HTR-8/SVneo (cell line): ENCODE measurements at places on chromosomes 1 and 21.

GRCh38 chr1:7117399-7118281 lies 332.4 kb downstream of the CAMTA1 start:
- DNase-seq = peak; percentile 42

- DNase-seq = peak; percentile 22
These were observed 91.7 kb downstream of the CDC14A start for GRCh38 chr1:100443811-100444571.

- no peak for DNase-seq
These were observed 54.4 kb upstream of the CDC42BPA start for GRCh38 chr1:227372726-227373130.

- no peak for DNase-seq
These were observed 96.5 kb upstream of the WNT4 start for GRCh38 chr1:22239378-22239777.

DNA sequence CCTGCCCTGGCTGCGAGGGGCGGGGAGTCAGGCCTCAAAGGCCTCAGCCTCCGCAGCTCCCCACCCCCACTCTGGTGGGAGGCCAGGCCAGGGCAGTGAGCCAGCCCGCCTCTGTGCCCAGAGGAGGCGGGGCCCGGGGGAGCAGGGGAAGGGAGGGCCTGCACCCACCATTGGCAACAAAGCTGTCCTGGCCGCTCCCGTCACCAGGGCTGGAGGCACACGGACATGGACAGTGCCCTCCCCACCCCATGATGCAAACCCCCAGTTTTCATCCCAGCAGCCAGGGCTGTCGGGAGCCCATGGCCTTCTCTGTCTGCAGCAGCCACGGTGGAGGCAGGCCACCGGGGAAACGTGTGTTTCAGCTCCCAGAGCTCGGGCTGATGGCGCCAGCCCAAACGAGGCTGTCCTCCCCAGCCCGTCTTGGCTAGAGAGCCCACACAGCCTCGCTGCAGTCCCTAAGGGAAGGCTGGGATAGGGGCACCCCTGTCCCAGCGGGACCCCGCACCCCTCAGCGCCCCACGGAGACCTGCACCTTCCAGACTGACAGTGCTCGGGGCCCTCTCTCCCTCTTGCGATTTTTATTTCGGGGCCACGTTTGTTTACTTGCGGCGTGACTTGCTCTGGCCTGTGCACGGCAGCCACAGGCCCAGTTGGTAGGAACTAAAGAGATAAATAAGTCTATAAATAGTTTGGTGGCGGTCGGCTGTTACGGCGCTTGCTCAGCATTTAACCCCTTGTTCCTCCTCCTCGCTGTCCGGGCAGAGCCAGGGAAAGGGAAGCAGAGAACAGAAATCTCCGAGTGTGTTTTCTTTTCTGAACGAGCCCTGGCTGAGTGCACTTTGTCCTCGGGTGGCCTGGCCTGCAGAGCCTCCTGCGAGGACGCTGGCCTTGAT lies 101.8 kb downstream of the PRDM16 start:
- DNase-seq = no peak

- DNase-seq = no peak
These were observed 45.5 kb upstream of the CCDC27 start for GRCh38 chr1:3706651-3707297.

GRCh38 chr1:109895720-109896504 lies 14.7 kb upstream of the CSF1 start:
- peak; percentile 48 for DNase-seq

GRCh38 chr21:39336457-39337008 lies 12.4 kb downstream of the HMGN1 start:
- no peak for DNase-seq

DNA sequence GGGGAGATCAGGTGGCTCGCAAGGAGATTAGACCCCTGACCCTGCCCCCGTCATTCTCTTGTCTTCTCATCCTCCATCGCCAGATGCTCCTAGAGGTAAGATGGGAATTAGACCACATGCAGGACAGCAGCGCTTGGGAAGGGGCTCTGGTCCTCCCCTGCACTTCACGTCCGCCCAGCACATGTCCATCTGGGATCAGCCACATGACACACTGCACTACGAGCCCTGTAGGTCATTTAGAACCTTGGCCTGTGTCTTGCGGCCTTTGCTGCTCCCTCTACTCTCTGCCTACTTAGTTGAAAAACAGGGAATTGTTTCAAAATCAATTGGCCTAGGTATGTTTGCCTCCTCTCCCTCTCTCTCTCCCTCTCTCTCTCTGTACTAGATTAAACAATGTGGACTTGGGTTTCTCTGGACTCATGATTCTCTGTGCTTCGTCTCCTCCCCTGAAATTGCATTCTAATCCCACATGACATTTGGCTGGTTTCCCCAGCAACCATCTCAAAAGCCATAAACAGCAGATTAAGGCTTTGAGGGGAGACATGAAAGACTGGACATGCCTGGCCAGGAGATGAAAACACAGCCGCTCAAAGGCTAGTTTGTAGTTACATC lies 3.8 kb upstream of the NCMAP start:
- no peak for DNase-seq

- DNase-seq = peak; percentile 75
These were observed 21.8 kb downstream of the ATF3 start for GRCh38 chr1:212630158-212630900.

DNA sequence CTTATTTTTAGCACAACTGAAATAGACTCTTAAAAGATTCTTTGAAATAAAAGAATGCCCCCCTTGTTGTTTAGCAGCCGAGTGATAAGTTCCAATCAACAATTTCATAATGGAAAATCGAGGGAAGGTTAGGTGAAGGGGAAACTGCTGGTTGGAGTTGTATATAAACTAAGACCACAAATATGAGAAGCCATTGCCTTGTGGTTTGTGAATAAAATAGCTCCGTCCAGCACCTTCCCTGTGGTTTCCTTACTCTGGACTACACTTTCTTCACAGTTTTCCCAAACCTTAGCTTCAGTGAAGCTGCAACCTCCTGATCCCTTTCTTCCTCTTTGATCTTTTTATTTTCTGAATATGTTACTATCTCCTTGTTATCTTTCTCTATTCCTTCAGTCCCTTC lies 6.7 kb upstream of the RAB3GAP2 start:
- no peak for DNase-seq

GRCh38 chr1:110524311-110525248 lies 5.6 kb upstream of the KCNA10 start:
- DNase-seq = peak; percentile 49

GRCh38 chr21:45440736-45441350 lies 35.9 kb downstream of the COL18A1 start:
- DNase-seq = no peak

GRCh38 chr1:218967254-218967653 lies 206.4 kb upstream of the LYPLAL1 start:
- no peak for DNase-seq

DNA sequence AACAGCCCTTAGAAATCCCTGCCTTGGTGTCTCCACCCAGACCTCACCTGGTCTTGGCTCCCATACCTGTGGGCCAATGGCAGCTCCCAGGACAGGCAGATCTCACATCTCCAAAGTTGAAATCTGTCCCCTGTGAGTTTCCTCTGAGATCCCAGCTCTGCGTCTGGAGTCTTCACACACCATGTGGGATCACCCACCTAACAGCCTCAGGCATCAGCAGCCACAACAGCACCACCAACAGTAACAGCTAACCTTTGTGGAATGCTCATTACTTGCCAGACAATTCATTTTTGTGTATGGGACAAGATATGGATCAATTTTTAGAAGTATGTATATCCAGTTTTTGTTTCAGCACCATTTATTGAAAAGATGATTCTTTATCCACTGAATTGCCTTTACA lies 523.2 kb downstream of the MATN1 start:
- DNase-seq = no peak

- no peak for DNase-seq
These were observed 61.6 kb downstream of the NTPCR start for GRCh38 chr1:233012021-233012420.

DNA sequence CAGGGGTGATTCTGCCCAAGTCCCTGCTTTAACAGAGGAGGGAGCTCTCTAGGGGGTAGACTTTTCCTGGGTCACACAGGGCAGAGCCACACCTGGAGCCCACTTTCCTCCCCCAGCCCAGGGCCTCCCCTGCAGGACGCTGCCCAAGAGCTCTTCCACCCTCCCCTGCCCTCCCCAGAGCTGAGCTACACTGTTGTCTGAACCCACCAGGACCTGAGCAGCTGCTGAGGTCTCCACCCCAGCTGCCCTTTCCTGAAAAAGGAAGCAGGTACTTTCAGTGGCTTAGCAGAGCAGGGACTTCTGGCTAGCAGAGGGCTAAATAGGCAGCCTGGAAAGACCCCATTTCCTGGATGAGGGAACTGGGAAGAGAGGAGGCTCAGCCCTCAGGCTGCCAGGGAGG lies 169.3 kb upstream of the ETV3 start:
- DNase-seq = no peak

GRCh38 chr21:29194342-29194741 lies 63.9 kb downstream of the MAP3K7CL start:
- DNase-seq = no peak

DNA sequence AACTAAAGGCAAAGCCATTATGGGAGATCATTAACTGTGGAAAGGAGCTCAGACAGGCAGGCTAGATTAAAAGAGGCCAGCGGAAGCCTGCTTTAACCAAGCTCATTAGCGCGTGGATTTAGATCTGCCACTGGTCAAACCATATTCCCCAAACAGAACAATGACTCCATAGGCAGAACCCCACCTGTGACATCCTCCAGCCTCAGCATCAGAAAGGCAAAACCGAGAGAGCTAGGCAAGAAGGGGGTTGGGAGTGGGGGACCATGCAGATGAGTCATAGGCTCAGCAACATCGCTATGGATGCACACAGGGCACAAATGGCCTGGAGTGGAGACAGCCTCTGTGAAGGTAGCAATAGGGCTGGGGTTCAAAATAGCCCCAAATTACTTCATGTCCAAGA lies 20.6 kb downstream of the MKNK1 start:
- no peak for DNase-seq

- no peak for DNase-seq
These were observed 132.4 kb downstream of the DSCAM start for GRCh38 chr21:40714536-40714935.

DNA sequence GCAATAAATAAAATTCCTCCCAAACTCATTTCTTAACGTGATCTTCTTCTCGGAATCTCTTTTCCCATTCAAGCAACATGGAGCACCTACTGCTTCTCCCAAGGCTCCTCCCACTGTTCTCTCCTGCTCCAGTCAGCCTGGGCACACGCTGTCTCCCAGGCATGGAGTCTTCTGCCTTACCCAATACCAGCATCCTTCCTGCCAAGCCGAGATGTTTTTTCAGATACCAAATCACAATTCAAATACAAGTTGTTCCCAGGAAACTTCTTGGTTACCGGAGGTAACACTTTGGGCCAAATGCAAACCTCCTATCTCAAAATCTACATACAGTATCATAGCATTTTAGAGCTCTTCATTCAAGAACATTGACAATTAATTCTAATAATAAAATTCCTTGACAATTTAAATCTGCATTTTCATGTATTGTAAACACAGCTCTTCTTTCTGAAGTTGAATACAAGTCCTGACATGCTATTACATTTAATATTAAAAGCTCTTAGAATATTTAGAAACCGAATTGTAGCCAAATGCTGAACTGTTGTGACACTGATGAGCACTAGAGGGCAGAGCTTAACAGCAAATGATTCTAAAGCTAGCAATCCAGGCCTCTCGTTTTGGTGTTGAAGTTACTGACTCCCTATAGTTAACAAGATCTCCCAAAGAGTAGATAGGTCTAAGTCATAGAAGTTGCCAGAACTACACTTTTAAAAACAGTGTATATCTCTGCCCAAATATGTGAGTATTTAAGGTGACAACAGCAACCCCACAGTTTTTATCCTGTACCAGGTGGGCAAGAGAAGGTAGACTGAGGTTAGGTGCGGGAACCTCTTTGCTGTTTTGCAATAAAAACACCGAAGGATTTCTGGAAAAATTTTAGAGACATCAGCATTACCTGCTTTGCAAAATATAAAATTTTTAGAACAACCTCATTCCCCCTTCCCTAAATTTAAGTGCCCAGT lies 52.3 kb downstream of the BCAR3 start:
- DNase-seq = peak; percentile 64

DNA sequence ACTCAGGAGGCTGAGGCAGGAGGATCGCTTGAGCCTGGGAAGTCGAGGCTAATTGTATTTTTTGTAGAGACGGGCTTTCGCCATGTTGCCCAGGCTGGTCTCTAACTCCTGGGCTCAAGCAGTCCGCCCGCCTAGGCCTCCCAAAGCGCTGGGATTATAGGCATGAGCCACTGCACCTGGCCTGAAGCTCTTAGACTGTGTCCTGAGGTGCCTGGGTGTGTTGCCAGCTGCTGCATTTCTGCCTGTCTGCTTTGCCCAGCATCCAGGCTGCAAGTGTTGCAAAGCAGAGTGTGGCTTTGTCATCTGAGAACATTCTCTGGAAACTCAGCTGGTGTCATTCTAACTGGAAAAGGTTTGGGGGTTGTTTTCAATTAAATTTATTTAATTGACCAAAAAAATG lies 105.0 kb downstream of the HUNK start:
- DNase-seq = no peak

DNA sequence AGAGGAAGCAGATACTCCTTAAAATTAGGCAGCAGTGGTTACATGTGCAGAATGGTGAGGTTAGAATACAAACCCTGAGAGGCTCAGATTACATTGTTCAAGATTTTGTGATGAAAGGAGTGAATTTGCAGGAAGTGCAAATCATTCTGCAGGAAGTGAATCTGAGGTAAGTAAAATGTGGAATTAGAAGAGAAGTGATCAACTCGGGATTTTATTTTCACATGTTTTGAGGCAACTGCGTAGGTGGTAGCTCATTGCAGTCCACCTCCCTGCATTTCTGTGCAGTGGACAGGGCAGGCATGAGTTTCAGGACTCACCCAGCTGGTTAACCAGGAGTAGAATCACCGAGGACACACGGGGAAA lies 2.1 kb upstream of the PLA2G2C start:
- no peak for DNase-seq

GRCh38 chr1:34779962-34780361 lies 1.1 kb upstream of the GJB3 start:
- DNase-seq = no peak

GRCh38 chr21:42262831-42263231 lies 43.9 kb downstream of the ABCG1 start:
- DNase-seq = peak; percentile 21

- no peak for DNase-seq
These were observed 39.1 kb upstream of the GBP5 start for GRCh38 chr1:89311757-89312156.

GRCh38 chr1:27148591-27148990 lies 6.3 kb downstream of the SLC9A1 start:
- no peak for DNase-seq

- no peak for DNase-seq
These were observed 74.7 kb downstream of the HSPA13 start for GRCh38 chr21:14308234-14308633.

GRCh38 chr1:60488847-60489246 lies 415.3 kb upstream of the C1orf87 start:
- no peak for DNase-seq

DNA sequence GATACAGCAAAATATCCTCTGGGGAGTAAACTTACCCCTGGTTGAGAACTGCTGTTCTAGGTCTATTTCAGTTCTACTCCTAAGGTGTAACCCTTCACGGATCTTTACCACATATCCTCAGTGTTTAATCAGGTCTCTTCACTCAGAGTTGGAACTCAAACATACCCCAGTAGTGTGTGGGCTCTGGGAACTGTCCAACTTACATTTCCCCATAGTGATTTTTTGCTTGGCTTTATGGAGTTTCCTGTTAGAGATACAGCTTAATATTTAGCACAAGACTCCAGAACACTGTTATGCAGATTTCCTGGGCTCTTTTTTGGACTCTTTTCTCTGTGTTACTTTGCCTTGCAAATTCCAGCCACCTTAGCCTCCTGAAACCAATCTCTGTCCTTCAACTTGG lies 26.7 kb upstream of the LIN9 start:
- no peak for DNase-seq
